HL-60 (cell line): ENCODE measurements at places on chromosomes 2 and 18.

GRCh38 chr2:144084114-144084661, 435.7 kb downstream of the ZEB2 start:
- DNase-seq, result no peak

- no peak for DNase-seq
Observed at GRCh38 chr18:1296237-1296636, 391.6 kb downstream of the ADCYAP1 start.

DNA sequence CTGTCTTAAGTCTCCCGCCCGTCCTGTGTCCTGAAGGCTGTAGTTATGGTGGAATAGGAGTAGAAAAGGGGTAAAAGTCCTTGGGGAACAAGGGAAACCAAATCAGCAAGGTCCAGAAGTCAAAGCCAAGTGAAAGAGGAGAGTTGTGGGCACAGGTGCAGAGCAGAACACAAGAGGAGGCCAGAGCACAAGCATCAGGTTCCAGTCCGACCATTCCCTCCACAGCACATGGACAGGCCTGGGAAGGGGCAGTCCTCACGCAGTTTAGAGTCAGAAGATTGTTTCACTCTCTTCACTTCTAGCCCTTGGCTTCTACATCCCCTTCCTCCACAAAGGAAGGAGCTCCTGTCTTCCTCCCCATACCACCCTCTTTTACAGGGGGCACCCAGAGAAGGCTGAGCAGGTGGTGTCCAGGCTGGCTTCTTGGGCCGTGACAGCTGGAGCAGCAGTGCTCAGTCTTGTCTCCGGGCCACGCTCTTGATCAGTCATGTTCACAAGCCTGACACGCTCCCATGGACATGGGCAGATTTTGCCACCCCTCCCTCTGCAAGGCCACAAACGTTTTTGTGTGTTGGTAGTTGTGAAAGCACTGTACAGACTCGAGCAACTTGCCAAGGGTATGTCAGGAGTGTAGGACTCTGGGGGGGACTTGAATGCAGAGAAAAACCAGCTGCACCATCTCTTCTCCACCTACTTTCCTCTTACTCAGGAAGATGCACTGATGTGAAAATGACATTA, 138.5 kb upstream of the DAPL1 start:
- DNase-seq, result no peak

- no peak for DNase-seq
Observed at GRCh38 chr2:113157897-113158753, 15.6 kb upstream of the PSD4 start.

GRCh38 chr2:41722668-41723369, 325.0 kb upstream of the PKDCC start:
- no peak for DNase-seq

DNA sequence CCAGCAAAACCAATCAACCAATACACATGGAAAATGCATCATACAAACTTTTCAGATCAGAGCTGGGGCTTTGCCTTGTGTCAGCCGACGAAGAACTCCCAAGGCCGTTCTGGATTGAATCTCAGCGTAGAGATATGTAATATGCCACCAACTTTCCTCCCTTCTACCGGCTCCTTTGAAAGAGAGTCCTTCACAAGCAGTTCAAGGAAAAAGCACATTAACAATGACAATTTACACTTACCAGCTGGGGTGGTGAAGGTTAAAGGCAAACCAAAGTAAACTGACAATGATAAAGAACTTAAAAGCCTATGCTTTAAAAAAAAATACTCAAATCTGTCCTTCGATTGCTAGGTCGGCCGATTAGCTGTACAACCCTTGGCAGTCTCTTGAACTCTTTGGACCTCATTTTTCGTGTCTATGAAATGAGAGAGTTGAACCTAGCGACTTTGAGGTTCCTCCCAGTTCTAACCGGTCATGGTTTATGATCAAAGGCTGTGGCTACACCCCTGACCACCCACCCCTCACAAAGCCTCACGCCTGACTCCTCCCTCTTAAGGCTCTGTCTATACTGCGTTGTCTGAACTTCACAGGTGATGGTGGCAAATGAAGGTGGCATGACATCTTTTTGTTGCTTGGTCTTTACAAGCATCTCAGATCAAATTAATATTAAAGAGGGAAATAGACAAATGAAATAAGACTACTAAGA, 46.2 kb downstream of the BCL2 start:
- DNase-seq, result no peak

GRCh38 chr2:99701503-99701902, 211.7 kb upstream of the REV1 start:
- DNase-seq, result peak; percentile 21

- no peak for DNase-seq
Observed at GRCh38 chr18:57785751-57786437, 17.2 kb downstream of the ATP8B1 start.

DNA sequence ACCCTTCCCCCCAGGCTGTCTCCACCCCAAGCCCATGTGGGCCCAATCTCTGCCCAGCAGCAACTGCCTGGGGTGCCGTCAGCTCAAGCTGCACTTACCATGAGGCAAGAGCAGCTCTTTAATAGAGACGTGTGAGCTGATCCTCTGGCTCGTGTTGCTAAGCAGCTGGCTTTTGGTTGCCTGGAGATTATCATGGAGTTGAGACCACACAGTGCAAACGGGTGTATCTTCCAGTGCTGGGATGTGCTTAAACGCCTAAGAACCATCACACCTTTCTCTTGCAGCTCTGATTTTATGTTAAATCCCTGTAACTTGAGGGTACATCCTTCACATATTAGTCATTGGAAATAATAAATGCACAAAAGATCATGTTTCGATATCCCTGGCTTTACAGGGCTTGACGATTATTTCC, 271.1 kb downstream of the PRKCE start:
- DNase-seq, result no peak

- DNase-seq, result no peak
Observed at GRCh38 chr2:69646714-69647113, 3.2 kb upstream of the AAK1 start.

DNA sequence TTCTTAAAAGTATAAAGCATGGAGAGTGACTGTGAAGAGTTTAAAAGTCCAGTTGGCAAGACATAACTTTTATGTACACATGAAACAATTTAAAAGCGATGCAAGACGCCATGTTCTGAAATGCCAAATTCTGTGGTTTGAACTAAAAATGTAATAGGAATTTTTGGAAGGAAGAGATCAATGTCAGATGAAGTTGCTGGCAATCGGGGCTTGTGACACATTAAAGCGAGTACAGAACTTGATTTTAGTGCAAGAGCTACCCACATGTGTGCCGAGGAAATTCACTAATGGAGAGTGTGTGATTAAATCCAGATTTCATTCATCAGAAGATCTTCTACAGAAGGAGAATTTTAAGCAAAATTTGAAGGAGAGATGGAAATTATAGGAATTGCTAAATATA, 220.2 kb upstream of the CCDC68 start:
- no peak for DNase-seq
